ENCODE measurements at places on chromosomes 5 and 9.
A peak's percentile ranks its signal among the peaks of the same experiment; 100 is the strongest.

DNA sequence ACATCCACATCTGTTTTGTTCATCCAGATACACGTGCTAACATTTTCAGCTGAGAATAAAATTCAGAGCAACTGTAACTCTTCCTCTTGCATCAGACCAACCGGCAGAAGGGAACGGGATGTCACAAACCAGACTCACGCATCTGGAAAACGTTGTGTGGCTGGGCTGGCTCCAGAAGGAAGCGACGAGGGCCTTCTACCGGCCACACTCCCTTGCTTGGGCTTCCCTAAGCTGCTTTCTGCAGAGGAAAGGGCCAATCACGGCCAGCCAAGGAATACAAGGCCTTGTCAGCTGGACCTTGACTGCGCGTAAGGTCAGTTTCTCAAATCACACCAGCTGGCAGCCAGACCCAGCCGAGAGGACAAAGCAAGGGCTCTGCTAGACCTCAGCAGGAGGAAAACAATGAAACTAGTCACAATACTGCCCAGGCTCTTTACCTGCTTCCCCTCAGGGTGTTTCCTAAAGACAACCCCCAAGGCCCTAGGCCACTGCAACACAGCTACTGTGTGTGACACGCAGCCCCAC lies 106.1 kb downstream of the THBS4 start:
- no peak for DNase-seq

- no peak for DNase-seq
Observed at GRCh38 chr5:178672630-178673029, 45.8 kb upstream of the CLK4 start.

- no peak for DNase-seq
Observed at GRCh38 chr5:58231041-58231440, 228.8 kb downstream of the PLK2 start.

DNA sequence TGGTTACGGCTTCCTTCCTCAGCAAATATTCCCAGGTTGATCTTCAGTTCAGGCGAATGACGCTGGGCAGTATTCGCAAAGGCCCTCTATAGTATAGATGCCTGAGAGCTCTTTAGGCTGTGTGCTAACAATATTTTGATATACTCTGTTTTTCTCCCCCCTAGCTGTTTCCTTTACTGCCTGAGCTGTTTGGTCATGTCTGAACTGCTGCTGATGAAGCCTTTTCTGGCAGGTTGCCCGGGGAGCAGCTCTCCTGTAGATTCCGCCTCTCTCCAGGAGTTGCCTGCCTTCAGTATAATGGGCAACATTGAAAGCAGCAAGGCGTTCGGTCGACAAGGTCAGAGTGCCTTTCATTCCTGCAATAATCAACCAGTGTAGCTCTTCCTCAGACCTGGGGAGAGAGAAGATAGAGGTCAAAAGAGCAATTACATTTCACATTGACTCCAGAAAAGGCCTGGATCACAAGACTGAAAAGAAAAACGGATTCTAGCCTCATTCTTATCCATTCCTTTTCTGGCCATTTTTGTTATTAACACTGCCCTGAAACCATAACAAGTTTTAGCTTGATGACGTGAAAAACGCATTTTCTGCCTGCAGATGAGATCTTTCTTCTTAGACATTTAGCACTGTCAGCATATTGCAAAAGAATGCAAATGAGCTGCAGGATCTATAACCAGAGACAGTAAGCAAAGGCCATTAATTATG lies 60.1 kb upstream of the ZNF608 start:
- DNase-seq: peak; percentile 44

DNA sequence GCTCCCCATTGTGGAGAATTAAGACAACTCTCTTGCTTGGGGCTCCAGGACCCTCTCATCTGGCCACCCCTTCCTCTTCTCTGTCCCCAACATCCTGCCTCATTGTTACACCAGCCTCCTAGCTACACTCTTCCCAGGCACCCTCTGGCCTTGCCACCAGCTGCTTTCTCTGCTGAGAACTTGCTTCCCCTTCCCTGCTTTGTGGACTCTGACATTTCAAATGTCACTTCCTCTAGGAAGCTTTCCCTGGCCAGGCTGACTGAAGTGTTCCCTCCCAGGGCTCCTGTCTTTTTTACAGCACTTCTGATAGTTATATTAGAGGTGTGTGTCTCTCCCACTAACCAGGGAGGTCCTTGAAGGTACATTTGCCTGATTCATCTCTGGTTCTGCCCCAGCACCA lies 194.0 kb upstream of the KLF4 start:
- DNase-seq: no peak

GRCh38 chr5:6273090-6273735 lies 105.1 kb downstream of the MED10 start:
- no peak for DNase-seq

GRCh38 chr5:65085516-65085850 lies 316.8 kb downstream of the CWC27 start:
- DNase-seq: no peak

DNA sequence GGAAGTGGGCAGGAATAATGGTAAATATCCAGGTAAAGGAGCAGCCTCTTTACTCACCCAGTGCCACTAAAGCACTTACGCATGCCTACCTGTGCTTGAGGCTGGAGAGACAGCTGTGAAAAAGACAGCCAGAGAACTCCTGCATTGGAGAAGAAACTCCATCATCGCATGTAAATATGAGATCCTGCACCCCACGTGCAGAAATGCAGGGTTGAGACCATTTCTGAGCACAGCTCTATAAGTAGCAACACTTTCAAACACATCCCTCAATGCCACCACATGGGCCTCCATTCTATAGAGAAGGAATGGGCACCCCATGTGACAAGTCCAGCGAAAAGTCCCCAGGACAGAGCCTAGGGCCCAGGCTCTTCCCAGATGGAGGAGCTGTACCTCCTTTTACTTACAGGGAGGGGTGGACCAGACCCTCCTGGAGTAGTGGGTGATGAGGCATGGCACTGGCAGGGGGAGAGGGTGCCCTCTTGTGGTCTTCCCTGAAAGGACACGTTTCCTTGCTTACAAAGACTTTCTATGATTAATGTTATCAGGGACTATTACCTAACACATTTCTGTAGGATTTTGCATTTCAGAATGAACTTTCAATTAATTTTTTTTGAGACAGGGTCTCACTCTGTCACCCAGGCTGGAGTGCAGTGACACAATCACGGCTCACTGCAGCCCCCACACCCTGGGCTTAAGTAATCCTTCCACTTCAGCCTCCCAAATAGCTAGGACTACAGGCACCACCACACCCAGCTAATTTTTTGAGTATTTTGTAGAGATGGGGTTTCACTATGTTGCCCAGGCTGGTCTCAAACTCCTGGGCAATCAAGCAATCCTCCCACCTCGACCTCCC lies 55.3 kb upstream of the IL17B start:
- peak; percentile 92 for DNase-seq

DNA sequence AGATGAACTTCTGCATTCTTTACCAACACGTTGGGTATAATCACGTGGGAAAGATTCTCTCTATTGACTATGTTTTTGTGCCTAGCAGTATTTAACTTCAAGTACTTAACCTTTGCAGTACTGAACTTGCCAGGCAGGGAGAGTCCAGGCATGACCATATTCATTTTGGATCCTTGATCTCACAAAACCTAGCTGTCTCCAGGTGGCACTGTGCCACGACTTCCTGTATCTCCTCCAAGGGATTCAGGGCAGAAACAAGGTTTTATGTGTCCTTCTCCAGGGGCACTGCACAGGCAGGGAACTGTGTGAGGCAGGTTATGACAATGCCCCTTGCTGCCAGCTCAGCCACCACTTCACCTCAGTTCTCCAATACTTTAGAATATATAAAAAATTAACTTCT lies 11.7 kb upstream of the IFNA5 start:
- DNase-seq: no peak

DNA sequence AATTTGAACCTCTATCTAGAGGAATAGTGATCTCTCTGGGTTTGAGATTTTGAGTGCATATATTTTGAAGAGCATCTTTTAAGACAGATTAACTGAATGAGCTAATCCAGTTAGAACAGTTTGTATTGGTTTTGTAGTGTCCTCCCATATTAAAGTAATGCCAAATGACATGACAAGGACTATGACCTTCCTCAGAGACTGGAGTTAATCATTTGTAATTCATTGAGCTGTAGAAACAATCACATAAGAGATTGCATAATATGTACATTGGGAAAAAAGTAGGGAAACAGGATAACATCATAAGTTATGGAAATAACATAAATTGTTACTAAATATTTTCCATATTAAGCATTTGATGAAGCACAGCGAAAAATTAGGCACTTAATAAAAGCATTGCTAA lies 45.8 kb upstream of the PRDM9 start:
- no peak for DNase-seq

DNA sequence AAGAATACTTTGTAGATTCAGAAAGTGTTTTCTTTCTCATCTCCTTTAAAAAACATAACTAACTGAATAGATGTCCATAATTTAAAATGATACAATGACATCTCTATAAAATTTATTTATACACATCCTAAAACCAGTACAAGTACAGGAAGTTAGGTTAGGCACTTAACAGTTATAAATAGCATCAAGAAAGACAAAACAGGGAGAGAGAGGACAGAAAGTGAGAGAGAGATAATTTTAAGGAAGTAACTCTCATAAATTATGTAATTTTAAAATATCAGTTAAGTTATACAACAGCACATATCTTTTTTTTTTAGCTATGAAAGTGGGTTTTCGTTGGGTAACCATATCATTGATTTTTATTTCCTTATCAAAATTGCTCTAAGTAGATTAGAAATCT lies 1068.6 kb downstream of the TAF11L14 start:
- no peak for DNase-seq

DNA sequence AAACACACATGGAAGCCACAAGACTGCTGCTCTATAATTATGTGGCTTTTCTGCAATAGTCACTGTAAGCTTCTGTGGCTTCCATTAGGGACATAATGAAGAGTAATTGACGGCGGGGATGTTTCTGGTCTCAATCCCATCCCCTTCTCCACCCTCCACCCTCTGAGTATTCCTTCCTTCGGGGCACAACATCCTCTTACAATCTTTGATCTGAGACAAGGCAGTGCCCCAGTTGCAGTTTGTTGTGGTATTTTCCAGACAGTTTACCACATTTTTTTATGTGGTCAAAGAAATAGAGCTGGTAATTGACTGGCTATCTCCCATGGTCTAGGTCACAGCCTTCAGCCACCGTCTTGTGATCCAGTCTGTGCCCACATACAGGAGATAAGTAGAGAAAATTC lies 277.7 kb downstream of the NR2F1-AS1 start:
- no peak for DNase-seq

GRCh38 chr5:154313360-154314017 lies 123.0 kb downstream of the GALNT10 start:
- peak; percentile 30 for DNase-seq

DNA sequence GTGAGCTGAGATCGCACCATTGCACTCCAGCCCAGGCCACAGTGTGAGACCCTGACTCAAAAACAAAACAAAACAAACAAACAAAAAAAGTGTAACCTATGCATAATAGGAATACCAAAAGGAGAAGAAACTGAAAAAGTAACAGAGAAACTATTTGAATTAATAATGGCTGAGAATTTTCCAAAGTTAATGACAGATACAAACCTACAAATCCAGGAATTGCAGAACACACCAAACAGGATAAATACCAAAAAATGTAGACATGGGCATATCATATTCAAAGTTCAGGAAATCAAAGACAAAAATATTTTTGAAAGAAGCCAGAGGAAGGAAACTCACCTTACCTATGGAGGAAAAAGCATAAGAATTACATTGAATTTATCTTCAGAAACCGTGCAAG lies 383.7 kb upstream of the POU5F2 start:
- no peak for DNase-seq

DNA sequence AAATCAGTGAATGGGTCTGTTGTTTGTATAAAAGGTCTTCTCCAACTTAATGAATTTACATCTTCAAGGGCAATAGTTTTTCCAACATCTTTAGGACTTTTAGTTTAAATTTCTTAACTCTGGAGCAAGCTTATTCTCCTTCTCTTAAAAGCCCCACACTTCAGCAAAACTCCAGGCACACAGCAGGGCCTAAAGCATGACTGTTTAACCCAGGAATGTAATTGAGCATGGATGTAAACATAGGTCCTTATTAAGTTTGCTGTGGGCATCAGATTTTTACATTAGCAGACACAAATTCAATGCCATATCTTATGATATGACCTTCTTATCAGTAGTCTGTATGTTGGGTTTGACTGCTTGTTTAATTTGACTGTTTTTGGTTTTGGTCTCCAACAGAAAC lies 78.9 kb downstream of the ABCA1 start:
- no peak for DNase-seq

GRCh38 chr9:124011460-124012301 lies at the start of gene LHX2:
Gene LHX2, plus strand, starts transcription at chr9:124011768. Its CDS starts 581 bp downstream, at chr9:124012349.
- DNase-seq: no peak

DNA sequence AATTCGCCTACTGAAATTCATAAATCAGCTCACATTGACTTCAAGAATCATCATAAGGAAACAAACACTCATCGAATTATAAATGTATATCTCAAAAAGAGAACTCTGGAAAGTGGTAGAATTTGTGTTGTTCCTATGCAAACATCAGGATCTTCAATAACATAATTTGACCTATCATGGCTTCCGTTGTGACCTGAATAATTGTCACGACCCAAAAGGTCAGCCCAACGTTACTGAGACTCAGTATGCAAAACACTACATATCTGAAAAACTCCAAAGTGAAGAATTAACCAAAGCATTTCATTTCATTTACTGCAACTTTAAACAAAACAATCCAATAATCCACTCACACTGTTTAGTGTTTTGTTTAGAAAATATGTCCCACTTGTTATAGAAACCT lies 1.2 kb downstream of the RAPGEF6 start:
- no peak for DNase-seq

DNA sequence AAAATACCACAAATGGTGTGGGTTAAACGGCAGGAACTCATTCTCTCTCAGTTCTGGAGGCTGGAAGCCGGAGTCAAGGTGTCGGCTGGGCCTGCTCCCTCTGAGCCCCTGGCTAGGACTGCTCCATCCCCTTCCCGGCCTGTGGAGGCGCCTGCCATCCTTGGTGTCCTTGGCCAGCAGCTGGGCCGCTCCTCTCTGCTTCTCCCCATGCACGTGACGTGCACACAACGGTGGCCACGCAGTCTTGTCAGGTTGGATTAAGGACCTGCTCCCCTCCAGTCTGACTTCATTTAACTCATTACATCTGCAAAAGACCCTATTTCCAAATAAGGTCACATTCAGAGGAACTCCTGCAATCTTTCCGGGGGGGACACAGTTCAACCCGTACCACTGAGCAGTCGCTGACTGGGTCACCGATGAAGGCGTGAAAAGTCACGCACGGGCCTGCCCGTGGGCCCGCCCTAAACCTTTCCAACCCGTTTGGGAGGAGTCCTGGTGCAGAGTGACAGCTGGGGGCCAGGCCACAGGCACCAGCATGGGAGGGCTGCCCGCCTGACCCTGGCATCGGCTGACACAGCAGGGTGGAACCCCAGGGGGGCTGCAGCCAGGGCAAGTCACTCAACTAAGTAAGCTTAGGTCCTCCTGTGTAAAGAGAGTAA lies 135.2 kb downstream of the COL23A1 start:
- DNase-seq: no peak

- no peak for DNase-seq
Observed at GRCh38 chr9:3012842-3013241, 168.9 kb upstream of the PUM3 start.

Measured in SJSA1 (cell line).